ENCODE measurements at places on chromosomes 3 and 15.
A peak's percentile ranks its signal among the peaks of the same experiment; 100 is the strongest.

DNA sequence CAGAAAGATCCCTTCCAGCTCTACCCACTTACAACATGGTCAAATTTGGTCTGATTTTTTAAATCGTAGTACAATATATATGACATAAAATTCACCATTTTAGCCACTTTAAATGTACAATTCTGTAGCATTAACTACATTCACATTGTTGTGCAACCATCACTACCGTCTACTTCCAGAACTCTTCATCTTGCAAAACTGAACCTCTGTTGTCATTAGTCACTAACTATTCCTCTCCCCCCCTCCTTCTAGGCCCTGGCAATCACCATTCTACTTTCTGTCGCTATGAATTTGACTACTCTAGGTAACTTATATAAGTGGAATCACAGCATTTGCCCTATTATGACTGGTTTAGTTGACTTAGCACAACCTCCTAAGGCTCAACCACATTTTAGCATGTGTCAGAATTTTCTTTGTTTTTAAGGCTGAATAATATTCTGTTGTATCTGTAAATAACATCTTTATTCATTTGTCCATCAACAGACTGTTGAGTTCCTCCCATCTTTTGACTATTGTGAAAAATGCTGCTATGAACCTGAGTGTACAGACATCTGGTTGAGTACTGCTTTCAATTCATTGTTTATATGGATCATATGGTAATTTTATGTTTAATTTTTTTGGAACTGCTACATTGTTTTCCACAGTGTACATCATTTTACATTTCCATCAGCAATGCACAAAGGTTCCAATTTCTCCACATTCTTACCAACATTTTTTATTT, 35.5 kb upstream of the CCR2 start:
- DNase-seq = no peak

DNA sequence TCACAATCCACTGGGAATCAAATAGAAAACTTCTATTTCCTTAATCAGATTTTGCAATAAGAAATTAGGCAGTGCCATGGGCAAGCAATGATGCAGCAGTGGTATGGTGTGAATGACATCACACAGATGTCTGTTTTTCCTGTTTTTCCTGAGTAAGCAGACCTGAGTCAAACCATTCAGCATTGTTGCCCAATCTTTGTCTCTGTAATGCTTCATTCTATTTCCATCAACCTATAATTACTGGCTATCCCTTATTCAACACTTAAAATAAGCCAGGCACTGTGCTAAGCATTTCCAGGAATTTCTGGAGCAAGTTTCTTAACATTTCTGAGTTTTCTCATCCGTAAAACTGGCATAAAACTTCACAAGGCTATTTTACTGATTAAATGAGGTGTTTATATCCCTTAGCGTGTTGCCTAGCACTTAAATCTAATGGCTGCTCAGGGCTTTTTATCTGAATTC, 11.3 kb upstream of the OXSR1 start:
- peak; percentile 62 for DNase-seq

- peak; percentile 5 for DNase-seq
Observed at GRCh38 chr3:33186524-33187367, 31.9 kb downstream of the SUSD5 start.

DNA sequence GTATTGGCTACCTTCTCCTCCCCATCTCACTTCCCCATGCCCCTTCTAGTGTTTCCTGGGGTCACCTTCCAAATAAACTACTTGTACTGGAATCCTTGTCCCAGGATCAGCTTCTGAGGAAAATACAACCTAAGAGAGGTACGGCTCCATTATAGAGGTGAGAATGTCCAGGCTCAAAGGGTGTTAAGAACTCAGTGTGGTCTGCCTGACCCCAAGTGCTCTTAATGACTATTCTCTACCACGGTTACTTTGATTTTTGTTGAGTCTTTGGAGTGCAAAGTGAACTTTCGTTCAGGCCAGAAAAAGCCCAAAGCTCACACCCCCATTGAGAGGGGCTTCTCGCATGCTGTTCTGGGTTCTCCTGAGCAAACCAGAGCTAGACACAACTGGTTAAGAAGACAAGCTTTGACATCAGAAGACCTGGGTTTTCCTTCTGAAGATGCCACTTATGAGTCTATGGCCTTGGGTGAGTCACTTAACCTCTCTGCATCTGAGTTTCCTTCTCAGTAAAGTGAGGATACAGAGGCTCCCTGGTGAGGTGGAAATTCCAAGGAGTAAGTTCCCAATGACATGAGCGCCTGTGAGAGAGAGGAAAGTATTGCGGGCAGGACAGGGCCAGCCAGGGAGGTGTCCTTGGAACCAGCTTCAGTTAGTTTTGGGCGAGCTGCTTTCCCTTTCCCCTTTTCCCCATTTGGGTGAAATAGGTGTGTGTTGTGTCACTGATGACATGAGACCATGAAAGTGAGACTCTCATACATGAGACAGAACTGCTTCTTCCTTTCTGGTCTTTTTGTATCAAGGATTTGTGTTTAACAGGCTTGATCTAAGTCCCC, 475.0 kb upstream of the PROK2 start:
- DNase-seq = no peak

GRCh38 chr15:98620020-98620419, 28.3 kb upstream of the IGF1R start:
- DNase-seq = no peak

DNA sequence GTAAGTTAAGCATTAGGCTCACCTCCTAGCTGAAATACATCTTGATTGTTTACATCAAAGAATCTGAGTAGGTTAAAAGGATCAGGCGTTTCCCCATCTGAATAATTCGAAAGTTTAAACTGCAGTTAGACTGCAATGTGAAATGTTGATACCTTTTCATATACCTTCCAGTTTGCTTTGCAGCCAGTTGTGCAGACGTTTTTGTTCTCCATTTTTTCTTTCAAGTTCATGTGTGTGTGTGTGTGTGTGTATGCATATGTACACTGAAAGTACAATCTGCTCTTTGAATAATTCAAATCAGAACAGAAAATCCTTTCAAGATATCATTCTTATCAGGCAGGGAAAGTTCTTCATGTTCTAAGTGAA, 2.9 kb downstream of the ITPR1 start:
- DNase-seq = no peak

- DNase-seq = peak; percentile 79
Observed at GRCh38 chr3:119352863-119353527, 58.8 kb downstream of the ARHGAP31 start.

DNA sequence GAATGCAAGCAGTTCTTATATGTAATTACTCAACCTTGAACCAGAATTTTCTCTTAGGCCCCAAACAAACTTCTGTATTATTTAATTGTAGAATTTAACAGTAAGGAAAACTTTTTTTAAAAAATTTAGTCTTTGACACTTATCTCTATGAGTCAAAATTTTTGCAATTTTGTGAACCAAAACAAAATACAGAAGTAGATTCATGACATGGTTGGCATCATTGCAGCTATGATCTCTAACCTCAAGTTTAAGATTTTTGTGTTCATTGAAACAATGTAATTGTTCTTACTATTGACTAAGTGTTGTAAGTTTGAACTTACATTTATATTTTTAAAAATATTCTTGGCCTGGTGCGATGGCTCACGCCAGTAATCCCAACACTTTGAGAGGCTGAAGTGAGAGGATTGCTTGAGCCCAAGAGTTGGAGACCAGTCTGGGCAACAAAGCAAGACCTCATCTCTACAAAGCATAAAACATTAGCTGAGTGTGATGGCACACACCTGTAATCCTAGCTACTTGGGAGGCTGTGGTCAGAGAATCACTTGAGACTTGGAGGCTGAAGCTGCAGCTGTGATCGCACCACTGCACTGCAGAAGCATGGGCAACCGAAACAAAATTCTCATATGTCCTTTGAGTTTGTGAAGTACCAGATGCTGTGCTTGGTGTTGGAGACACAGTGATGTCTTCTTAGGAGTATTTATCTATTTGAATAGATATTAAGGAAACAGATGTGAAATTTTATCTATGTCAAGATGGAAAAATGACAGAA, 39.7 kb downstream of the STT3B start:
- no peak for DNase-seq

- DNase-seq = no peak
Observed at GRCh38 chr15:80208758-80209734, 43.0 kb downstream of the CTXND1 start.

DNA sequence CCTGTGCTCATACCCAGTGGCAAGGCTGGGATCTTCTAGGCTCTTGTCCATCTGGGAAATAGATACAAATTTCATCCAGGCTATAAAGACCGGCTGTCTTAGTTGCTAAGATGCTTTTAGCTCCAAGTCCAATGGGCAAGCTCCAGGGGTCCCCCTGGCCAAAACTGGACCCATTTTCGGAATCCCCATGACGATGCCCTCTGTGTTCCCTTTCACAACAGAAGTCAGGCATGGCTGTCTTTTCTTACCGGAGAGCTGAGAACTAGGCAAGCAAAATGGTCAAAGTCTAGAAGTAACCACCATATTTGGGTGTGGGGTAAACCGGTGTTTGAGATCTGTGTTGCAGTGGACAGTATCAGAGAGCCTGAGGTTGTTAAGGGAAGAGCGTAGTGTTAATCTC, 1.0 kb downstream of the GLYCTK start:
- DNase-seq = no peak

DNA sequence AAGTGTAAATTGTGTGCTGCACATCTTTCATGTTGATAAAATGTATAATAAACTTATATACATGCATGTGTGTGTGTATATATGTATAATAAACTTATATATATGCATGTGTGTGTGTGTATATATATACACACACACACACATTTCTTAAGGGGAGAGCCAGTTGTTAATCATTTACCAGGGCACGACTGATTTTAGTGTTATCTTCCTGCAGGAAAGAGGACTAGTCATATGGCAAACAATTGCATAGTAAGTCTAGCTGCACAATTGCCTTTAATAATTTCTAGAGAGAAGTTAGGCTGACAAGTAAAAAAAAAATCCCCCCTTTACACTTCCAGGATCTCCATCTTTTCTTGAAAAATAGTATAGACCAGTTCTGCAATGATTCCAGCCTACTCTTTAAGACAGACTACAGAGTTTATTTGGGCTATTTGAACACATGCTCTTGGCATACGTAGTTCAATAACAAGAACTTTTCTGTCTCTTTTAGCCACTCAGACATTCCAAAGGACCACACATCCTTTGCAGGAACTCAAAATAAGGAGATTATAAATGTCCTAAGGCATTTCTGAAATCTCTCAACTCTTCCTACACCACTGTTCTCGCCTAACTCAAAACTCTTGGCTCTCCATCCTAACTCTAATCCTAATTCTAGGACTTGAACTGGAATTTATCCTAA, 163.6 kb upstream of the SETMAR start:
- DNase-seq = no peak

- peak; percentile 42 for DNase-seq
Observed at GRCh38 chr3:99951701-99952100, 134.0 kb downstream of the CMSS1 start.

- DNase-seq = peak; percentile 9
Observed at GRCh38 chr3:127233371-127233770, 40.4 kb downstream of the PRR23E start.

GRCh38 chr15:44157679-44158078, 37.4 kb downstream of the FRMD5 start:
- peak; percentile 94 for DNase-seq

- no peak for DNase-seq
Observed at GRCh38 chr15:73948396-73948795, 22.1 kb downstream of the LOXL1 start.

DNA sequence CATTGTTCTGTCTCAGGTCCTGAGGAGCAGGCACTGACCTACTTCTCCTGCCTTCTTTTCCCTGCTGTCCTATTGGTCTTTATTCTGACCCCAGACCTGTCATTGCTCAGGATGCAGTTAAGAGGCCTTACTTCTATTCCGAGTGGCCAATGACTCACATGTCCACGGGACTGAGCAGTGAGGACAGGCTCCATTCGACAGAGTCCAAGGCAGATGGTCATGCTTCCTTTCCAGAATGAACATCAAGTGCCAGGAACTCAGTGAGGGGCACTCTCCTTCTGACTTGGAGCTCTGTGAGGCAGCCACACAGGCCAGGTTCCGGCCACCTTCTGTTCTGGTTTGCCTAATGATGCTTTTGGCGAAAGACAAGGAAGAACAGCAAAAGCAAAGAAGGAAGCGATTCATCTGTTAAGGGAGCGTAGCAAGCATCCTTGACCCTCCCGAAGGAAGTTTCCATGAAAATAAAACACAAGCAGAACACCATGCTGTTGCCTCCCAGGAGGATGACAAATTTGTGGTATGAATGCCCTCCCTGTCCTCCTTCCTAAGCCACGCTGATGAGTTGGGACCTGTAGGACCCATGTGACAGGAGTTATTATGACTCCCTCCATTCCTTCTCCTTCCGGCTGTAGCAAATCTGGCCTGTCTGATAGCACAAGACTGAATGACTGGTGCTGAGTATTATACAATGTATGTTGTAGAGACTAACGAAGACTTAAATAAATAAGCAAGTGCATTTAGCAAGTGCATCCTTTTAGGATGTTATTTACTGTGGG, 14.4 kb upstream of the TPRG1 start:
- DNase-seq = no peak

- DNase-seq = peak; percentile 30
Observed at GRCh38 chr3:104564045-104564643, 802.6 kb upstream of the ALCAM start.

- peak; percentile 96 for DNase-seq
Observed at GRCh38 chr15:82111918-82112317, 66.1 kb upstream of the MEX3B start.

GRCh38 chr15:73989001-73989798, 2.9 kb downstream of the STOML1 start:
- DNase-seq = peak; percentile 85

DNA sequence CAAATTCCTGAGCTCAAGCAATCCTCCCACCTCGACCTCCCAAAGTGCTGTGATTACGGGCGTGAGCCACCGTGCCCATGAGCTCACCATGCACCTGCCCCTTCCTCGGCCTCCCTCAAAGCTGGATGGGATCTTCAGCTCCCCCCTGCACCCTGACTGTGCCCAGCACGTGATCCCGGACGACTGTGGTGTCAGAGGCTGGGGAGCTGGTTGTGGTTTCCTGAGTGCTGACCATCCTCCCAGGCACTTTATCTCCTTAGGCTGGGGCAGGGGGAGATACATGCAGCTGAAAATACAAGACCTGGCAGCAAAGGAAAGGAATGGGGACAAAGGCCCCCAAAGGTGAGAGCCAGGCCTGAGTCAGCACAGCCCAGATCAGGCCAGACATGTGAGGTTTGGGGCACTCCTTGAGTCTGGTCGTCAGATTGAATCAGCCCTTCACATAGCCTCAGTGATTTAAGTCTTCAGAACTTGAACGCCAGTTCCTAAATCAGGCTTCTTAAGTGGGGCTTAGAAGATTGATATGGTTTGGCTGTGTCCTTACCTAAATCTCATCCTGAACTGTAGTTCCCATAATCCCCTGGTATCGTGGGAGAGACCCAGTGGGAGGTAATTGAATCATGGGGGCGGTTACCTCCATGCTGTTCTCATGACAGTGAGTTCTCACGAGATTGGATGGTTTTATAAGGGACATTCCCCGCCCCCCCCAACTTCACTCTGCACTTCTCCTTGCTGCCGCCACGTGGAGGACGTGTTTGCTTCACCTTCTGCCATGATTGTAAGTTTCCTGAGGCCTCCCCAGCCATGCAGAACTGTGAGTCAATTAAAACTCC, 35.8 kb downstream of the PRKCD start:
- DNase-seq = peak; percentile 73
